ENCODE measurements at places on chromosomes 4 and X. TPM values are rescaled to one million over a fixed set of nuclear protein-coding genes. Genes with fewer than 3 reads are reported as not detected.

DNA sequence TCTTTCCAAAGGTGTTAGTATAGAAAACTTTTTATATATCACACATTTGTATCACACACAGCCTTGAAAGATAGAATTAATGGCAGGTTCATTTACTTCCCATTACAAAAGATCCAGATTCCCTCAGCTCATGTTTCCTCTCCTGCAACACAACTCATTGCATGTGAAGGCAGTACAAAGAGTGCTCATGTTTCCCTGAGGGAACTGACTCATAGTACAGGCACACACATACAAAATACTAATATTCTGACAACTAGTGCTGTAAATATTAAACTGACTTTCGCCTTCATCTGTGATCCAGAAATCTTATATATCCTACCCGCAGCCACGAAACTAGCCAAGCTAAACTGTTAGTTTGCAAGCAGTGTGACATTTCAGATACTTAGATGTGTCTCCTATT is 819.8 kb upstream of the PCDH7 start:
- DNase-seq, result no peak

GRCh38 chr4:166017804-166018203 is 144.8 kb downstream of the TLL1 start:
- no peak for DNase-seq

The BMPR1B gene
- 0.09 TPM for total RNA-seq

DNA sequence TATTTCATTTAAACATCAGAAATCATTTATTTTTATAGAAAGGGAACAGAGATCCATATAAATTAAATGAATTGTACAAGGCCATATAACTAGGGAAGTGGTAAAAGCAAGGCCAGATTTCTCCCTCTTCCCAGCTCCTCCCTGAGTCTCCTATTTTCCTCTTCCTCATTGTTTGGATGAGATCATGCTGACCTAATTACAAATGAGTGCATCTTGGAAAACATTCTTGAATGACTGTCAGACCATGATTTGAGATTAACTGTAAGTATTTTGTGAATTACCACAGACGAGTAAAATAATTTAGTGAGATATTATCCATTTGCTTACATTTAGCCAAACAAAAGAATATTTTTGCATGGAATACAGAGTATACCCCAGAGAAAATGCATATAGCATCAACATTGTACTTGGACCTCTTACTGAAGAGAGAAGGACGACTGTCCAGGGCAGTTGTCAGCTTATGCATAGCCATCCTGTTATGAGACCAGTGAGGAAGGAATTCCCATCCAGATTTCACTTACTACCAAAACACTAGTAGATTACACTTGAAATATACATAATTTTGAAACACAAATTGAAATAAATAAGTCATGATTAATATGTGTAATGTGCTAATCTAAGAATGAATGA is 47.3 kb downstream of the SLAIN2 start:
- no peak for DNase-seq

DNA sequence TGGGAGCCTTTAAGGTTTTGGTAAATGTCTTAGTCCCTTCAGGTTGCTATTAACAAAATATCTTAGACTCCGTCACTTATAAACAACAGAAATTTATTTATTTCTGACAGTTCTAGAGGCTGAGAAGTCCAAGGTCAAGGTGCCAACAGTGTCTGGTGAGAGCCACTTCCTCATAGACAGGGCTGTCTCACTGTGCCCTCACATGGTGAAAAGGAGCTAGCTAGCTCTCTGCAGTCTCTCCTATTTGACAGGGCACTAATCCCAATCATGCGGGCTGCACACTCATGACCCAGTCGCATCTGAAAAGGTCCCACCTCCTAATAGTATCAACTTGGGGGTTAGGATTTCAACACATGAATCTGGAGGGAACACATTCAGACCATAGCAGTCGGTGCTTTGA is 63.4 kb upstream of the KLF3 start:
- DNase-seq, result no peak

DNA sequence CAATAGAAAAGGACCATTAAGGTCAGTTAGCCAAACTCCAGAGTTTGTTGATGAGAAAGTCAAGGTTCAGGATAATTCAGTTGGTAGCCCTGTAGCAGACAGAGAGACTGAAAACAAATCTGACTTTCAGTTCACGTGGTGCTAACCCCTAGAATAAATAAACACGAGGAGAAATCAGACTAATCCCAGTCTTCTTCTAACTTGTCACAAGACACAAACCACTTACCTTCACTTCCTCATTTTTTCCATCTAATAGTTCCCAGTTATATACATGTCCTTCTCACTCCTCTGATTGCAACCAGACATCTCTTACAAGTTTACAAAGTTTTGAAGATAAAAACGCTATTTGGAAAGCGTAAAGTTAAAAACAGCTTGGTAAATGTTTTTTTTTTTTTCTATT is 7.7 kb downstream of the TLR7 start:
- no peak for DNase-seq

The CT45A5 gene
- total RNA-seq, result not detected

GRCh38 chr4:155667568-155668511 is 1.2 kb downstream of the GUCY1A1 start:
- DNase-seq, result no peak

The STS gene
- total RNA-seq, result 1.8 TPM

DNA sequence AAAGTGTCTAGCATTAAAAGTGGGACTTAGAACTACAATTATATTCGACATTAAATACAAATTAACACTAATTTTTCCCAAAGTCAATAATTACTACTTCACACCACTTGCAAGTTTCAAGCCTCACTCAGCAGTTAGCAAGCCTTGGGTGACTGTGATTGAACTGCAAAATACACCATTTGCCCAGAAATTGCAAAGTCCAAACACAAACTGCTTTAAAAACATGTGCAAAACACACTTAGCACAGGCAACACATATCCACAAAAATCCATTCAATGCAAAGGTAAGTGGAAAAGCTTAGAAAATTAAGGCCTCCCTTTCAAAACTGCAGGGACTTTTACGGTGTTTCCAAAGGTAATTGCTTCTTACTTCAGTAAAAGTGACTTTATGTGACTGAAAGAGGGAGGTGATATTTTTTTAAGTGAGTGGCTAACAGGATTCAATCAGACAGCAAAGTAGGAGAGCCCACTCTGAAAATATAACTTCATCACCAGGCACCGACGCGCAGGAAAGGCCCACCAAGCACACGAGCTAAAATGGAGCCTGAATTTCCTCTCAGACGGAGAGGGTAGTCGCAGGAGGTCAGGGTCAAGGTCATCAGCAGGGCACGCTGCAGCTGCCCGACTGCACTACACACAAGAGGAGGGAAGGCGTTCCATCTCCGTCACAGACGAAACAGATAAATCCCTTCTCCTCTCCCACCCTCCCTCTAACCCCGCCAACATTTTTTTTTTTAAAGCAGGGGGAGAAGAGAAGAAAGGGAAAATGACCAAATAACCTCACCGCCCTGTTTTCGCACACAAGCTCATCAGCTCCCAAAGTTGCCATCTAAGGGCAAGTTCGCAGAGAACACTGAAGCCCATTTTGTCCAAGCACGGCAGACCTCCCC is 3.1 kb downstream of the ZNF827 start:
- no peak for DNase-seq

DNA sequence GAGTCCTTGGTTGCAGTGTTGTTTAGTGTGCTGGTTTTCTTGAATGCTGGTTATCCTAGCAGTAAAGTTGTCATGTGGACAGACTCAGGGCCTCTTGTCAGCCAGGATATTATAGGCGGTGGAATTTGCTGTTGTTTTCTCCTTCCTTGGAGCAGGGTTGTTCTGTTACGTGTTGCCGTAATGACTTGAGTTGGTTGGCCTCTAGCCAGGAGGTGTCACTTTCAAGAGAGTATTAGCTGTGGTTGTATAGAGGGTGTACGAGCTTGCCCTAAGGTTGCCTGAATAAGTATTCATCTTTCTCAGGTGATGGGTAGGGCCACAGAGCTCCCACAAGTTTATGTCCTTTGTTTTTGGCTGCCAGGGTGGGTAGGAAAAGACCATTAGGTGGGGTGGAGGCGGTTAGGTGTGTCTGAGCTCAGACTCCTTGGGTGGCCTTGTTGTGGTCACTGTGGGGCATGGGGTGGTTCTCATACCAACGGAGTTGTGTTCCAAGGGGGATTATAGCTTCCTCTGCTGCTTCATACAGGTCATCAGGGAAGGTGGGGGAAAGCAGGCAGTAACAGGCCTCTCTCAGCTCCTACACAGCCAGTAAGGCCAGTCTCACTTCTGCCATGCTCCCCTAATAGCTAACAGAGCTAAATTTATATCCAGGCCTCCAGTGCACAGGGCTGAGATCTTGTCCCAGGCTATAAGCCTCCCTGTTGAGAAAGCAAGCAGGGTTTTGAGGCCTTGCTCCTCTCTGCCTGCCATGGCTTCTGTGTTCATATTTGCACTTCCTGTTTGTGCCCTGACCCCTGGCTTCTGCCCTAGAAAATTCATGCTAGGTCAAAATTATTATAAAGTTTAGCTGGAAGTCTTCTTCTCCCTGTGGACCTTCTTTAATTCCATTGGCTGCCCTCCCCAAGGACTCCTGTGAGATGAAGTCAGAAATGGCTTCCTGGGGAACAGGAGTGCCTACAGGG is 594.7 kb downstream of the RAPGEF2 start:
- no peak for DNase-seq

GRCh38 chrX:134650701-134651100 is 7.6 kb downstream of the PLAC1 start:
- DNase-seq, result no peak

DNA sequence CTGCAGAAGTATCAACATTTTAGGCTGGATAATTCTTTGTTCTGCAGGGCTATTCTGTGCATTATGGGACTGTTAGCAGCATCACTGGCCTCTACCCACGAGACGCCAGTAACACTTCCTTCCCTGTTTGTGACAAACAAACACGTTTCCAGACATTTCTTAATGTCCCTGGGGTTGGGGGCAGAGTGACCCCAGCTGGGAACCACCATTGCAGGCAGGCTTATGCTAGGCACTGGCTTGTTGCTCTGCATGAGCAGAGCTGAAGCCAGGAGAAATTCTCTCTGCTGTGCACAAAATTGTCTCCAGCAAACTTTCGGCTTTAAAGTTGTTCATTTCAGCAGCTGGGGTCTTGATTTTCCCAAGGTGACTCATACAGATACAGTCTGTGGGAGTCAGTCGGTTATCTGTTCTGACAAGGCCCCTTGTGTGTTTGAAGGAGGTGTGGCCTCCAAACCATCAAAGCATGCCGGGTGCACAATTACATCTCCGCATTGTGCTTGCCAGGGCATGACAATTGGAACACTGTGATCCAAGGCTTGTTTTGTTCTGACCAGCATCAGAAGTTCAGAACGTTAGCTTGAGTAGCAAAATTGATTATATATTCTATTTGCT is 156.4 kb upstream of the BOD1L1 start:
- DNase-seq, result no peak

The VCX2 gene
- not detected for total RNA-seq

The OCIAD2 gene
- 17.0 TPM for total RNA-seq

- no peak for DNase-seq
Observed at GRCh38 chrX:10327651-10328050, 170.9 kb downstream of the CLCN4 start.

The PLAC8 gene
- 76.3 TPM for total RNA-seq

DNA sequence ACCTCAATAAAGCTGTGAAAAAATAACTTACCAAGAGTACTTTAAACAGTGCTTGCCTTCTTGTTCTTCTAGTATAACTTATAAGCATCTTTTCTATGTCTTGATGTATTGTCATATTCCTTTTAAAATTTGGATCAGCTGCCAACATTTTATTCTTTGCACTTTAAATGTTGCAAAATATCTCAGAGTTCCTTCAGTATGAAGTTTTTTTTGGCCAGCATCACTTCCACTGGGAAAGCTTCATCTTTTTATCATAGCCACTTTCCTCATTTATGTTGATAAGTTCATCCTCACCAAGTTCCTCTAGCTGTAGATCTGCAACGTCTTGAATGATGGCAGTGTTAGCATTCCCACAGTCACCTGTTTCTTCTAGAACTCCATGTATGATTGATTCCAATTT is 24.2 kb downstream of the CXorf58 start:
- no peak for DNase-seq

Measured in esophagus squamous epithelium (tissue), 5 donors.